ENCODE measurements at places on chromosomes 12 and 14.

- DNase-seq = no peak
Observed at GRCh38 chr12:9719790-9720189, 13.1 kb downstream of the CLECL1 start.

DNA sequence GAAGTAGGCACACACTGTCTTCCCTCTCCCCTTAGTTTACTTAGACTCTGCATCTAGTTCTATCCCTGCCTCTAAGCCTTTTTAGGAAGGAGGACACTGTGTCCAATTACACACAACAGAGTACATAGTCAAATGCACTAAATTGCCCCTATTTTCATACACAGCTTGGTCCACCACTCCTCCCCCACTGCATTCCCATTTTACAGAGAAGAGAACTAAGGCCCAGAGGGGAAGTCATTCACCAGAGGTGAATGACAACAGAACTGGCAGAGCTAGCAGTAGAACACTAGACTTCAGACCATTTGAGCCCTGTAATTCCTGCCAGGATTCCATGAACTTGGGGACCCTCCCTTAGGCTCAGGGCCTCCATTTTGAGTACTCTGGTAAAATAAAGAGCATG, 1.1 kb upstream of the JPH4 start:
- no peak for DNase-seq

DNA sequence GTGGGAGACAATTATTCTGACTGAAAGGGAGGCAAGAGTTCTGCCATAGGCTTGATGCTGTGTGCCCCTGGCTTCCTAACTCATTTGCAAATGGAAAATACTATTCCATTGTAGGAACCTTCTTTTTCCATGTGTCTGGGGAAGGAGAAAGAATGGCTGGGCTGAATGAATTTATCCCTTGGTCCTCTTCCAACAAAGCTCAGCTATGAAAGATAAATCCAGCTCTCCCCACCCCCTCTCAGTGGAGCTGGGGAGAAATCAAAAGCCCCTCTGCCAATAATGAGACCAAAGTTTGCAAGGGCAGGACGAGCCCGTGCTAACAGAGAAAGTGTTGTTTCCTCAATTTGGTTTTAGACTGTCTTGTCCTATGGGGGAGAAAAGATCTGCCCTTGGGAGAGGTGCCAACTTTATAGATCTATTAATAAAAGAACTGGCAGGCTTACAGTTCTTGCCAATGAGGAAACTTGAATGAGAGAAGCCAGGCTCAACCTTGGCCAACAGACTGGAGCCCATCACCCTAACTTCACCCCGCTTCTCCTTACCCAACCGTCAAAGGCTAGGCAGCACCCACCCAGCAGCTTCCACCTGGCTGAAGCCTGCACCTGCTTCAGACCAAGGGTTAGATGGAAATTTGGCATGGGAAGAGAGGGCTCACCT, 8.9 kb upstream of the TCL1B start:
- DNase-seq = no peak

- no peak for DNase-seq
Observed at GRCh38 chr12:59179231-59179630, 258.9 kb upstream of the LRIG3 start.

- DNase-seq = no peak
Observed at GRCh38 chr12:47082796-47083621, 3.2 kb upstream of the AMIGO2 start.

DNA sequence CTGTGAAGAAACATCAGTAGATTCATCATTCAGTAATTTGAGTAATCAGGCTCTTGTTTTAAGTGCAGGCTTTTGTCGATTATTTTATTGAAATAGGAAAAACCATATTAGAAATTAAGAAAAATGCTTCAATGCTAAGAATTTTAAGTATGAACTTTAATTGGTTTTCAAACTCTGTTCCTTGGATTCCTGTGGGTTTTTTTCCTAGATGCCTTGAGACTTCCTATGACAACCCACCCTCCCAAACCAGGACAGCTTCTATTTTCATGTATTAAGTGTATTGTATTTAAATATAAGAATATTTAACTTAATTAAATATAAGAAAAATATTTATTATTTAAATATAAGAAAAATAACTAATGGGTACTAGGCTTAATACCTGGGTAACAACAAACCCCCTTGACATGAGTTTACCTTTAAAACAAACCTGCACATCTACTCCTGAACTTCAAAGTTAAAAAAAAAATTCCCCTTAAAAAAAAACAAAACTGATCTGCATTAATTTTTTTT, 3.0 kb downstream of the ARHGAP5 start:
- no peak for DNase-seq

GRCh38 chr12:87127272-87127671, 871.1 kb upstream of the MGAT4C start:
- DNase-seq = no peak

- DNase-seq = no peak
Observed at GRCh38 chr12:85983601-85984000, 109.5 kb downstream of the NTS start.

GRCh38 chr12:105365231-105365630, 34.7 kb downstream of the C12orf75 start:
- DNase-seq = no peak

- DNase-seq = no peak
Observed at GRCh38 chr12:56377310-56377988, 14.8 kb upstream of the APOF start.

- no peak for DNase-seq
Observed at GRCh38 chr14:81682701-81683100, 149.0 kb upstream of the SEL1L start.

- DNase-seq = no peak
Observed at GRCh38 chr12:40405419-40405818, 180.6 kb downstream of the LRRK2 start.

GRCh38 chr14:73223049-73223448, 14.3 kb upstream of the PAPLN start:
- DNase-seq = no peak

- no peak for DNase-seq
Observed at GRCh38 chr12:96981911-96982310, 74.9 kb downstream of the NEDD1 start.

DNA sequence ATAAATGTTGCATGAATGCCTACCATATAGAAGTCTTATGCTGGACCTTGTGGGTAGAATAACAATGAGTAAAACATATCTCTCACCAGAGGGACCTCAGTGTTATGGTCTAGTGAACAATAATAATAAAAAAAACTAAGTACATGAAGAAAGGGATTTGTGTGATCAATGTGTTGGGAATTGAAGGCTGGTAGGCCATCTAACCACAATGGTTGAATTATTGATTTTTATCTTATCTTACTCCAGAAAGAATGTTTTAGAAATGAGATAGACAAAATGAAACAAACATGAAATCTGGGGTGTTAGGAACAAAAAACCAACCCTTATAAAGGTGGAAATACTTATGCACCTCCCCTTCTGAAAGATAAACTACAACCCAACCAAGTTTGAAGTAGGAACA, 243.9 kb upstream of the LRIG3 start:
- no peak for DNase-seq

DNA sequence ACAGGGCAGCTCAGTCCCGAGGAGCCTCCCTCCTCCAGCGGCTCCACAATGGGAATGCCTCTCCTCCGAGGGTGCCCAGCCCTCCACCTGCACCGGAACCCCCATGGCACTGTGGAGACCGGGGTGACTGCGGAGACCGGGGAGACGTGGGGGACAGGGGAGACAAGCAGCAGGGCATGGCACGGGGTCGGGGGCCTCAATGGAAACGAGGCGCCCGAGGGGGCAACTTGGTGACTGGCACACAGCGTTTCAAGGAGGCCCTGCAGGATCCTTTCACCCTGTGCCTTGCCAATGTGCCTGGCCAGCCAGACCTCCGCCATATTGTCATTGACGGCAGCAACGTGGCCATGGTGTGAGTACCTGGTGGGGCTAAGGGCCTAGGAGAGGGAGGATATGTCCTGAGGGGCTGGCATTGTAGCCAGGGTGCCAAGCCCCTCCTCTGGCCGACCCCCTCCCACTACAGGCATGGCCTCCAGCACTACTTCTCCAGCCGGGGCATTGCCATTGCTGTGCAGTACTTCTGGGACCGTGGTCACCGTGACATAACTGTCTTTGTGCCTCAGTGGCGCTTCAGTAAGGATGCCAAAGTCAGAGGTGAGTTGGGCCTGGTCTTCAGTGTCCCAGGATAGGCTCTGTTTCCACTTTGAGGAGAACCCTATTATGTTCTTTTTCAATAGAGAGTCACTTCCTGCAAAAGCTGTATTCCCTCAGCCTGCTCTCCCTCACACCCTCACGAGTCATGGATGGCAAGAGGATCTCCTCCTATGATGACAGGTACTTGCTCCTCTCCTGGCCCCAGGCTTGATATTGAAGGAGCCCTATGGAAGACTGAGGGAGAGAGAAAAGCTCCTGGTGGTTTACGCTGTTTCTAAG, 2.7 kb downstream of the KHNYN start:
- DNase-seq = no peak

GRCh38 chr12:106415134-106415533, 57.6 kb downstream of the POLR3B start:
- DNase-seq = no peak

- DNase-seq = no peak
Observed at GRCh38 chr12:32489070-32489469, 89.7 kb downstream of the FGD4 start.

- no peak for DNase-seq
Observed at GRCh38 chr14:103521951-103522563, 573 bp downstream of the CKB start.

Data from dorsolateral prefrontal cortex (tissue), 122 donors.